ENCODE measurements at places on chromosomes 16 and 17.

DNA sequence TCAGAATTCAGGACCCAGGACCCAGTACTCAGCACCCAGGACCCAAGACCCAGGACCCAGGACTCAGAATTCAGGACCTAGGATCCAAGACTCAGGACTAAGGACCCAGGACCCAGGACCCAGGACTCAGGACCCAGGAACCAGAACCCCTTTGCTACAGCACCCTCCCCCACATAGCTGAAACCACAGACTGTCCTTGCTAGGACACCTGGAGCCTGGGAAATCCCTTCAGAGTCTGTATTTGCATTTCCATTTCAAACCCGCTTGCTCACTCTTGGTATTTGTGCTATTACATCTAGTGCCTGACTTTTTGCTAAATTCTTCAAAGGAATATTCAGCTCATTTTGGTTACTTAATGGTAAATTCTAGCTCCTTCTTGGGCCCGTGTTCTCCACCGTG is 275.8 kb upstream of the MAF start:
- no peak for DNase-seq

GRCh38 chr16:12186774-12187335 is 210.3 kb downstream of the SNX29 start:
- DNase-seq, result no peak

DNA sequence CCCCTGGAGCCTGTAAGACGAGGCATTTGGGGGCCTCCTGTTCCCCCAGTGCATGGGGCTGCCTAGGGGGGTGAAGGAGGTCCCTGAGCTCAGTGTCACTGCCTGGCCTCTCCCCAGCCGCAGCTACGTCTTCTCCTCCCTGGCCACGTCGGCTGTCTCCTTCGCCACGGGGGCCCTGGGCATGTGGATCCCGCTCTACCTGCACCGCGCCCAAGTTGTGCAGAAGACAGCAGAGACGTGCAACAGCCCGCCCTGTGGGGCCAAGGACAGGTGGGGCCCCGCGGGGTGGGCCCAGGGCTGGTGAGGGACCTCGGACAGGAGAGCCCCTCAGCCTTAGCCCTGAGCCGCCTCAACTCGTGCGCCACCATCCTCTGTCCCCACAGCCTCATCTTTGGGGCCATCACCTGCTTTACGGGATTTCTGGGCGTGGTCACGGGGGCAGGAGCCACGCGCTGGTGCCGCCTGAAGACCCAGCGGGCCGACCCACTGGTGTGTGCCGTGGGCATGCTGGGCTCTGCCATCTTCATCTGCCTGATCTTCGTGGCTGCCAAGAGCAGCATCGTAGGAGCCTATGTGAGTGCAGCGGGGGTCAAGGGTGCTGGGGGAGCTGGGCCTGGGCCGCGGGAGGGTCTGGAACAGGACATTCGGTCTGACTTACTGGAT is 22.2 kb downstream of the MYBBP1A start:
- no peak for DNase-seq

GRCh38 chr16:49473773-49474172 is 100.2 kb downstream of the C16orf78 start:
- no peak for DNase-seq

- no peak for DNase-seq
These were observed 204.8 kb downstream of the MSI2 start for GRCh38 chr17:57461082-57461481.

Data from cerebellar cortex (tissue), 1 donor.